ENCODE measurements at places on chromosomes 1 and 21. TPM values are rescaled to one million over a fixed set of nuclear protein-coding genes. Genes with fewer than 3 reads are reported as not detected.

The LAMTOR5 gene
- total RNA-seq = 110 TPM

GRCh38 chr1:103477101-103477500 lies 48.4 kb upstream of the RNPC3 start:
- no peak overlapping the region for H3K27ac ChIP-seq
- H3K4me1 ChIP-seq = no peaks in the 10 kb centered on the region
- no peak for DNase-seq
- H3K36me3 ChIP-seq = no peaks in the 10 kb centered on the region

DNA sequence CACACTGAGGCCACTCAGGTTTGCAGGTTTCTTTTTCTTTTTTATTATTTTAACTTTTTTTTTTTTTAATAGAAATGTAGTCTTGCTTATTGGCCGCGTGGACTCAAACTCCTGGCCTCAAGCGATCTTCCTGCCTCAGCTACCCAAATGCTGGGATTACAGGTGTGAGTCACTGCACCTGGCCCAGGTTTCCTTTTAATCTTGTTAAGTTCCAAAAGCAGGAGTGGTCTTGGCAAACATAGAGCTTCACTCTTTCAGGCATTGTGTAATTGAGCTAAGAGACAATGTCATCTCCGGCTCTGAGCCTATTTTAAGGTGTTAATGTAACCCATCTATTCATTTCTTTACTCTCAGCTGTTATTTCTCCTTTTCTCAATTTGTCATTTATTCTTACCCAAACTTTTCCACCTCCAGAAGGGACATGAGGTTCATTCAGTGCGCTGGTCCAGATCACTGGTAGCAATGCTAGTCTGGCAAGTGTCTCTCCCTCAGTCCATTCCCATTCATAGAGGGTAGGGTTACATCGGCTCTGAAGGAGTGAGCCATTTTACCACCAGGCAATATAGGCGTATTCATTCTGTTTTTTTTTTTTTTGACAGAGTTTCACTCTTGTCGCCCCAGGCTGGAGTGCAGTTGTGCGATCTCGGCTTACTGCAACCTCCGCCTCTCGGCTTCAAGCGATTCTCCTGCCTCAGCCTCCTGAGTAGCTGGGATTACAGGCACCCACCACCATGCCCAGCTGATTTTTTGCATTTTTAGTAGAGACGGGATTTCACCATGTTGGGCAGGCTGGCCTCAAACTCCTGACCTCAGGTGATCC lies 11.3 kb upstream of the MFSD2A start:
- H3K4me3 ChIP-seq = no peak overlapping the region
- H3K4me1 ChIP-seq = peaks cover 6% of the 10 kb centered on the region
- no peak for DNase-seq
- H3K27ac ChIP-seq = no peak overlapping the region

DNA sequence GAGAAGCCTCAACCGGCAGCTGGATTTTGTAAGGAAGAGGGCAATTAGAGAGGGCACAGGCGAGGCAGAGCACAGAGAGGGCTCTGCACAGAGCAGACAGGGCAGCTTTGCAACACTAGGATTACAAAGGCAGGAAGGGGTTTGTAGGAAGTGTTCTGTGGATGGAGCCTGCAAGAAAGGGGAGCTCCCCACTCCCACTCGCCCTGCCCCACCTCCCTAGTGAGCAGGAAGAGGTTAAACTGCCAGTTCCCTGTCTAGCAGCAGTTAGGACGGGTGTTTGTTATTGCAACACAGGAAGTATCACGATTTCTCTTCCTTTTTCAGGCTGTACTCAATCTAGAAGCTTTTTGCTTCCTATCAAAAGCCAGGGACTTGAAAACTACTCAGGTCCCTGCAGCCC lies 63.3 kb upstream of the LRRC8D start:
- peak overlapping the region; percentile 6 for H3K4me3 ChIP-seq
- H3K27ac ChIP-seq = peak overlapping the region; percentile 65
- no peaks in the 10 kb centered on the region for H3K36me3 ChIP-seq
- no peaks in the 10 kb centered on the region for H3K27me3 ChIP-seq
- peaks cover 25% of the 10 kb centered on the region for H3K4me1 ChIP-seq

The CSF3R gene
- total RNA-seq = 202 TPM

The PLPP3 gene
- 124 TPM for total RNA-seq

DNA sequence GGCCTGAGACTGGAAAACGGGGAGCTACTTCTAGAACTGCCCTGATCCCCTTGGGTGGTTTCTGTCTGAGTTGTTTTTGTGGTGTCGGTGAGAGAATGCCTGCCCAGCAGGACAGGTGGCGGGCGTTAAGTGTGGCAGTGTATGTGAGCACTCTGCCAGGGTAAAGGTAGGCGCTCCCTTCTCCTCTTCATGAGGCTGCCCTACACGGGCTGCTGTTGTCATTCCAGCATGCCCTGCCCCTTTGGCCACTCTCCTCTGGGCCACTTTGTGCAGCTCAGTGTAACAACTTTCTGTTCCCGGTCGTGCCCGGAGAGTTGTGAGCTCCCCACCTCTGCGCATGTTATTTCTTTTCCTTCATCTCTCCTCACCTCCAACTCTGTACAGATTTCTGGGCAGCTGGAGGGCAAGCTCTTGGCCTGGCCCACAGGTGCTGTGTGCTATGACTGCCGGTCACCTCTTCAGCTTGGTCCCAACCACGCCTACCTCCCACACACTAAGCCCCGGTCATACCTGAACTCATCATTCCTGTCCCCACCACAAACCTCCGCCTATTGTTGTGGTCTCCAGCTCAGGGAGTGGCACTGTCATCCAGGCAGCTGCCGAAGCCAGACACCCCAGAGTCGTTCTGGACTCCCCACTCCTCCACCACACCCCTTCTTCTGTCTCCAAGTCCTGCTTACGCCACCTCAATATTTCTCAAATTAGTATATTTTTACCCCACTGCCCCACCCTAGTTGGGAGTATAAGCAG lies 69.0 kb downstream of the GADD45A start:
- H3K36me3 ChIP-seq = no peaks in the 10 kb centered on the region
- H3K4me1 ChIP-seq = peaks cover 26% of the 10 kb centered on the region
- no peaks in the 10 kb centered on the region for H3K27me3 ChIP-seq
- DNase-seq = no peak

GRCh38 chr1:232788235-232788872 lies 16.9 kb upstream of the MAP10 start:
- no peaks in the 10 kb centered on the region for H3K36me3 ChIP-seq
- no peaks in the 10 kb centered on the region for H3K4me1 ChIP-seq
- H3K4me3 ChIP-seq = no peak overlapping the region
- DNase-seq = no peak

DNA sequence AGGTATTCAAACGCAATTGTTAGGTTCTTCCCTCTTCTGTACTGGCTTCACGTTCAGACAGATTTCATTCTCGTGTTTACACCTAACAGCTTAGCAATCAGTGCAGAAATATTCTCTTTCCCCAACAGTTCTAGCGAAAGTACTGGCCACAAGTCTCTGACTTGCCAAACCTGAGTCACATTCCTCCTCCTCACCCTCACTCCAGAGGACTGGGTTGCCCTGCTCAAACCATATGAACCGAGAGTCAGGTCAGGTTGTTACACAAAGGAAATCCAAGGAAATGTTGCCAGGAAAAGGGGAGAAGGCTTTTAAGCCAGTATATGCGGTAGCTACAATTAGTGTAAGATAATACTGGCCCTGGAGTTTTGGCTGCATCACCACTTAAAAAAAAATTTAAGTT lies 282.5 kb downstream of the RGS7 start:
- H3K4me1 ChIP-seq = no peaks in the 10 kb centered on the region
- H3K27ac ChIP-seq = no peak overlapping the region
- no peak for DNase-seq
- H3K36me3 ChIP-seq = no peaks in the 10 kb centered on the region
- H3K4me3 ChIP-seq = no peak overlapping the region
- H3K27me3 ChIP-seq = no peaks in the 10 kb centered on the region

DNA sequence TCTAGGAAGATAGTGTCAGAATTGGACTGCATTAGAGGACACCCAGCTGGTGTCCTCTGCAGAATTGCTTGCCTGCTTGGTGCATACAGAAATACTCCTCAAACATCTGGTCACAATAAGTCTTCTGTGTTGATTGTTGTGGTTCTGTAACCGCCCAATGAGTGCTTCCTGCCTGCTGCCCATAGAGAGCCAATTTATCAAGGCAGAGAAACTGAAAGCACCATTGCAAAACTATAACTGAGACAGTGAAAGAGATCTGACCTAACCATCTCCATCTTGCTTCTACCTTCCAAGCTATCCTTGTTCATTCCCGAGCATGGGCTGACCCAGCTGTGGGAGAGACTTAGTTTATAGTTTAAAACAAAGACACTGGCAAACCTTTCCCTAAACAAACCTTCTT lies 462.4 kb upstream of the RGS18 start:
- H3K27me3 ChIP-seq = no peaks in the 10 kb centered on the region
- no peaks in the 10 kb centered on the region for H3K4me1 ChIP-seq
- no peak overlapping the region for H3K27ac ChIP-seq
- H3K36me3 ChIP-seq = no peaks in the 10 kb centered on the region

DNA sequence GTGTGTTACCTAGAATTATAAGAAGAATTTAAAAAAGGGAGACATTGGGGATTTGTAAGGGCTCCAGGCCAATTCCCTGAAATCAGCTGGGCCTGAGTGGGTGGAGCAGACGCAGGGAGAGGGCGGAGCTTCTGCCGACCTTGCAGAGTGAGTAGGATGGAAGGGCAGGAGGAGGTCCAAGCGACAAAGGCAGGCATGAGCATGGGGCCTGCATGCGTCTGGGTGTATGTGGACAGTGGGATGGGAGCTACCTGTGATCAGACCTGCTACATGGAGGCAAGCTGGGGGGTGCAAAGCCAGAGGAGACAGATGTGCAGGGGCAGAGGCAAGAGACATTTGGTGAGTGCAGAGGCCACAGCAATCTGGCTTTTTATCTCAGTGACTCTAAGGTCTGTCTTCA lies 105.3 kb upstream of the OLIG2 start:
- no peak overlapping the region for H3K4me3 ChIP-seq
- H3K27ac ChIP-seq = no peak overlapping the region
- no peaks in the 10 kb centered on the region for H3K36me3 ChIP-seq
- H3K4me1 ChIP-seq = no peaks in the 10 kb centered on the region

The SERPINC1 gene
- total RNA-seq = not detected

The SLC9C2 gene
- total RNA-seq = 0.26 TPM

The CCDC30 gene
- total RNA-seq = 5.0 TPM

The LCE6A gene
- not detected for total RNA-seq

- DNase-seq = no peak
- peaks cover 2% of the 10 kb centered on the region for H3K36me3 ChIP-seq
- no peaks in the 10 kb centered on the region for H3K27me3 ChIP-seq
Observed at GRCh38 chr1:180841415-180841814, 71.3 kb upstream of the KIAA1614 start.

The VWA5B1 gene
- total RNA-seq = 0.09 TPM

- no peak for DNase-seq
- peak overlapping the region; percentile 73 for H3K27ac ChIP-seq
- no peak overlapping the region for H3K4me3 ChIP-seq
- H3K4me1 ChIP-seq = peaks cover 40% of the 10 kb centered on the region
- H3K27me3 ChIP-seq = no peaks in the 10 kb centered on the region
- no peaks in the 10 kb centered on the region for H3K36me3 ChIP-seq
Observed at GRCh38 chr1:94299627-94300553, 62.5 kb upstream of the ARHGAP29 start.

The OR2M3 gene
- total RNA-seq = not detected

The CD84 gene
- total RNA-seq = 20.7 TPM

The PLEKHA6 gene
- 7.1 TPM for total RNA-seq

DNA sequence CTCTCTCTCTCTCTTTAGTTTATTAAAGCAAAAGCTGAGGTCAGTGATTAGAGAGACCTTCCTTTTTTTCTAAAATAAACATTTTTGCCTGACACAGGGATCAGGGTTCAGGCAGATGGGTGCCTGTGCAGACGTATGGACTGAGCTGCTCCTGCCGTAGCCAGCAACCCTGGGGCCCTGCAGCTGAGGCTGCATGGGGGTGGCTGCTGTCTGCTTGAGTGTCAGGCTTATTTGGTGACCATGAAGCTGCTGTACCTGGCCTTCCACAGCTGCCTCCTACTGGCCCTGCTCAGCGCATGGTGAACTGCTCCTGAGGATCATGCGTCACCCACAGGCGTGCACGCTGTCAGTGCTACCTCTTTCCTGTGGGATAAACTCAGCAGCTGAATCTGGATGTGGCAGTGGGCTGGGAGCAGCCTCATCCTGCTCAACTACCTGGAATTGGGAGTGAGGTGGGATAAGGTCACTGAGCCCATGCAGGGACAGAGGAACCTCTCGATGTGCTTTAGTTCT lies 35.1 kb downstream of the GNG4 start:
- no peak overlapping the region for H3K4me3 ChIP-seq
- H3K27me3 ChIP-seq = no peaks in the 10 kb centered on the region
- H3K27ac ChIP-seq = no peak overlapping the region
- no peaks in the 10 kb centered on the region for H3K36me3 ChIP-seq
- DNase-seq = no peak

DNA sequence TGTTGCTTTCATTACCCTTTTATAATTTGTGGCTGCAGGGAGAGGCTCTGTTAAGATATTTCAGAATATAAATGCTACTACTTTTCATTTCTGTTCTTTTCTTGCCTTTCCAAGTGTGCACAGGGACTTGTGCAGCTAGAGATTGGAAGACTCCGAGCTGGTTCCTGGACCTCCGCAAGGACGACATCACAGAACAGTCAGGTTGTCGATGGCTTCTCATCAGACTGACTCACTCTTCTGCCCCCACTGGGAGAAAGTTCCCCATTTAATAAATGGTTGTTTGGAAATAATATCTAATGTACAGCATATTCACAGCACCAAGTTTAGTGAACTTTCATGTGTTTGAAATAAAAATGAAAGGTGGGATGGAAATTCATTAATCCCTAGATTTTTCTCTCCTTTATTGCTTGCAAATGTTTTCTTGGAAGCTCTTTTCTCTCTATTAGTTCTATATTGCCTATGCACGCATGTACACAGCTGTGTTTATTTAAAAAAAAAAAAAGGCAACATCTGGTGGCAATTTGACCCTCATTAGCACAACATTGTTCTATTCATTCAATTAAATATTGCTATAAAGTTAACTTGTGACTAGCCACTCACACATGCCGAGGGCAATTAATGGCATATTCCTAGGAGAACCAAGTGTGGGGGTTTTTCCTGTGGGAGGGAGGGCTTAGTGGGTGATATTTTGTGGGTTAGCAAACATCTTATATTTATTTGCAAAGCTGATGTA lies 77.5 kb upstream of the L1TD1 start:
- no peak overlapping the region for H3K4me3 ChIP-seq
- no peaks in the 10 kb centered on the region for H3K36me3 ChIP-seq
- no peak for DNase-seq
- H3K27ac ChIP-seq = no peak overlapping the region
- H3K27me3 ChIP-seq = no peaks in the 10 kb centered on the region

- no peaks in the 10 kb centered on the region for H3K27me3 ChIP-seq
- H3K27ac ChIP-seq = peak overlapping the region; percentile 59
- no peaks in the 10 kb centered on the region for H3K36me3 ChIP-seq
- peak overlapping the region; percentile 63 for H3K4me3 ChIP-seq
Observed at GRCh38 chr1:1020415-1021009, 592 bp downstream of the AGRN start.

DNA sequence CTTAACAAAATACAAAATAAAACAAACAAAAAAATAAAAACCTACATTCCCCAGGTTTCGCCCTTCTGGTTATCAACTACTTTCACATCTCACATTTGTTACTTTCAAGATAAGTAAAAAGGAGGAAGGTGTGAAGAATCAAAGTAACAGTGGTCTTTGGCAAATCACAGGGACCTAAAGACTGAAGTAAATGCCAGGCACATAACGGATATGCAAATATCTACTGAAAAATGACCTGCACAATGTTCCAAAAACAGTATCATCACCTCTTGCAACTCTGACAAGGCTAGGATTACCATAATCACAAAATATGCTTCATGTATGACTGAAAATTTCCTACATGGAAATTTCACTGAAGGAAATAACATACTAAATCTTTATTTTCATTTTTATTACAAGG lies 29.3 kb downstream of the COP1 start:
- no peak for DNase-seq
- no peaks in the 10 kb centered on the region for H3K4me1 ChIP-seq
- H3K27me3 ChIP-seq = no peaks in the 10 kb centered on the region
- peaks cover 36% of the 10 kb centered on the region for H3K36me3 ChIP-seq
- H3K4me3 ChIP-seq = no peak overlapping the region
- H3K27ac ChIP-seq = no peak overlapping the region
